ENCODE measurements at places on chromosomes 4 and X.

DNA sequence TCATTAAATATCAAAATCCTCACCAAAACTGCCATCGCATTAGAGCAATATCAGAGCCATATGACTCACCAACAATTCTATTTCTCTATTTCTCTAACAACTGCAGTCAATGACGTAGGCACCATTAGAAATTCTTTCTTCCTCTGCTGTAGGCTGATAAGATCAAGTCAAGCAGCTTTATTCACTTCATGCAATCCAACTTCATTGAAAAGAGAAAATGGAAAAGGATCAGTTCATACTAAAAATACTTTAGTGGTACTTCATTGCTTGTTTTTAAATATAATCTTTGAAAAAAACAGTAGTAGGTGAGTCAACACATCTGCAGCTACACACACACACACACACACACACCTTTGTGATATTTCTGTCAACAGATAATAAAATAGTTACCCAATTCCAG, 345.3 kb upstream of the TENM3 start:
- DNase-seq = peak; percentile 81

- no peak for DNase-seq
Observed at GRCh38 chrX:74510401-74510800, 89.1 kb downstream of the SLC16A2 start.

GRCh38 chr4:22348410-22348809, 167.5 kb downstream of the ADGRA3 start:
- DNase-seq = peak; percentile 81

DNA sequence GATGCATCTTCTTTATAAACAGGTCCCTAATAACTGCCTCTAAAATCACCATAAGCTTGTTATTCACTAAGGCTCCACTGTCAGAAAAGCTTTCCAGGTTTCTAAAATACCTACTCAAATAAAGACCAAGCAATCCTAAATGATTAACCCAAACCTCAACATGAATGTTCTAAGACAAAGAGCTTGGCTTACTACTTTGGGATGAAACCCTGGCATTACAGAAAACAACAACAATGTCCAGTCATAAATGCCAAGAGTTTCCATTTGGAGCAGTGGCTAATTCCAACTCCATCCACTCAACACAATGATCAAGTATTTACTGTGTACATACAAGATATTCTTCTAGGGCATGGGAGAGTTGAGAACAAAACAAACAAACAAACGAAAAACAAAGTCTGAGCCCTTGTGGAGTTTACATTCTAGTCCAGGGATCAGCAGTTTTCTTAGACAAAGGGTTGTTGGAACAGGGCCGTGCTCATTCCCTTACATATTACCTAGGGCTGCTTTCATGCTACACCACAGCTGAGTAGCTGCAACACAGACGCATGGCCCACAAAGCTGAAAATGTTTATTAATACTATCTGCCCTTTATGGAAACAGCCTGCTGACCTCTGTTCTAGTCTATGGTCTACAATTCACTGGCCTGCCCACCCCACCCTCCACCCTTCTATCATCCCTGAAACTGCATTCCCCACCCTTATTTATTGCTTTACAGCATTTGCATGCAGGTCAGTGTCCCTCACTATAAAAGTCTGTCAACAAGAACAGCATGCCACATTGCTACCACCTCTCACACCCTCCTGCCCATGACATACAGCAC, 23.7 kb downstream of the ABCG2 start:
- no peak for DNase-seq

GRCh38 chr4:152106113-152106763, 345.4 kb upstream of the GATB start:
- DNase-seq = peak; percentile 98

DNA sequence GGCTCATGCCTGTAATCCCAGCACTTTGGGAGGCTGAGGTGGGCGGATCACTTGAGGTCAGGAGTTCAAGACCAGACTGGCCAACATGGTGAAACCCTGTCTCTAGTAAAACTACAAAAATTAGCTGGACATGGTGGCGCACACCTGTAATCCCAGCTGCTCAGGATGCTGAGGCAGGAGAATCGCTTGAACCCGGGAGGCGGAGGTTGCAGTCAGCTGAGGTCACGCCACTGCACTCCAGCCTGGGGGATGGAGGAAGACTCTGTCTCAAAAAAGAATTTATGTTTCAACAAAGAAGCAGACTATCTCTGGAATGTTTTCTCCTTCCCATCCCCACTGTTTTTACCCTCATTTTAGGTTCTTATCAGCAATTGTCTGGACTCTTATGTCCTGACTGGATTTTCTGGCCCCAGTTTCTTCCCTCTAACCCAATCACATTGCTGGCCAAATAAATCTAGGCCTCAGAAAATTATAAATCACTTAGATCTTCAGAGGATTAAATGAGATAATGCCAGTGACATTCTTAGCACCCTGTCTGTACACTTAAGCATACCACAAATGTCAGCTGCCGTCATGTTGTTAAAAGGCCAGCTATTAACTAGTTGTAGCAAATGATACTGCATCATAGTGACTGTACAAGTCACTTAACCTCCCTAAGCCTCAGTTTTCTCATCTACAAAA, 44.9 kb upstream of the PRSS48 start:
- DNase-seq = peak; percentile 40

DNA sequence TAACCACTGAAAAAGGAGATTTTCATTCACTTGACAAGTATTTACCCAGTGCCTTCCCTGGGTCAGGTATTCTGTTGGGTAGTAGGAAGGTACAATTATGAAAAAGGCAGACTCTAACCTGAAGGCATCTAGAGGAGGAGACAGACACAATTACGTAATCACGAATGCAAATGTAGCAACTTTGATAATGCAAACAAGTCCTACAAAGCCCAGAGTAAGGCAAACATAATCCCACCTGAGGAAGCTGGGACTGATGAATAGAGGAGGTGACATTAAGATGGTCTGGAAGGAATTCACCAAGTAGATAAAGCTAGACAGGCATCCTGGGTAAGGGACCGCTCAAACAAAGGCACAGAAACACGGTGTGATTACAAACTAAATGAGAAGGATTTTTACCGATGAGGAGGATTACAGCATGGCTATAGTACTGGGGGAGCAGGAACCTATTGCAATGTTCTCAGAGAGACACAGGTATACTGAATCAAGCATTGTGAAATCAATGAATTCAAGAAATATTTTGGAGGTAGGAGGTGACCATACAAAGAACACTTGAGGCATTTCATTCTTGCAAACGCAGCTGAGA, 37.1 kb downstream of the TMEM150C start:
- no peak for DNase-seq

- DNase-seq = no peak
Observed at GRCh38 chr4:113823291-113823659, 61.7 kb upstream of the CAMK2D start.

DNA sequence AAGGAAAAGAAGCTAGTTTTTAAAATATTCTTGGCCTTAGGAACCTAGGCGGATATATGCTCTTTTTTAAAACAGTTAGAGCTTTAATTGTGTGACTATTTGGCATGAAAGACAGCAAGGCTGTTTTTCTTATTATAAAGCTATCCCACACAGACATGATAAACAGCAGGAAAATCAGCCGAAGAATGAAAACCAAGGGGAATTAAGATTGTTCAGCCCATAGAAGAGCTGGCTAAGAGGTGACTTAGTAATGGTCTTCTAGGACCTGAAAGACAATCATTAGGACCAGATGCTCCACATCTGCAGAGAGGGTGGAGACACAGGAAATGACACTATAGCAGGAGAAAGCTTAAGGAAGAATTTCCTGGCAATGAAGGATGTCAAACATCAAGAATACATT, 171.4 kb upstream of the NRK start:
- DNase-seq = peak; percentile 3

DNA sequence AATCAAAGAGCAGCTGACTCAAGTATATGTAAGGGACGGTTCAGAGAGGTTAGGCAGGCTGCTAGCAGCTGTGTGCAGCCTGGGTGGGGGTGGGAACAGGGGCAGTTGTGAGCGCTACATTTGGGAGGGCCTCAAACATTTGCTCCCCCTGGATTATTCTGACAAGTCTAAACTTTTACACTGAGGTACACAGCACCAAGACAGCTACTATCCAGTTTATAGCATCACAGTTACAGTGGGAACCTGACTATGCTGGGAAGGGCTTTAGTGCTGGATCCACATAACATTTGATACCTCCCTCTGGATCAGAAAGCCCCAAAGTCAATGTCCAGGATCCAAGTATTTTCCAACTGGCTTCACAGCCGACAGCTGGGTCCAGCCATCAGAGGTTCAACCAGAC, 55.8 kb upstream of the GIMD1 start:
- DNase-seq = no peak

DNA sequence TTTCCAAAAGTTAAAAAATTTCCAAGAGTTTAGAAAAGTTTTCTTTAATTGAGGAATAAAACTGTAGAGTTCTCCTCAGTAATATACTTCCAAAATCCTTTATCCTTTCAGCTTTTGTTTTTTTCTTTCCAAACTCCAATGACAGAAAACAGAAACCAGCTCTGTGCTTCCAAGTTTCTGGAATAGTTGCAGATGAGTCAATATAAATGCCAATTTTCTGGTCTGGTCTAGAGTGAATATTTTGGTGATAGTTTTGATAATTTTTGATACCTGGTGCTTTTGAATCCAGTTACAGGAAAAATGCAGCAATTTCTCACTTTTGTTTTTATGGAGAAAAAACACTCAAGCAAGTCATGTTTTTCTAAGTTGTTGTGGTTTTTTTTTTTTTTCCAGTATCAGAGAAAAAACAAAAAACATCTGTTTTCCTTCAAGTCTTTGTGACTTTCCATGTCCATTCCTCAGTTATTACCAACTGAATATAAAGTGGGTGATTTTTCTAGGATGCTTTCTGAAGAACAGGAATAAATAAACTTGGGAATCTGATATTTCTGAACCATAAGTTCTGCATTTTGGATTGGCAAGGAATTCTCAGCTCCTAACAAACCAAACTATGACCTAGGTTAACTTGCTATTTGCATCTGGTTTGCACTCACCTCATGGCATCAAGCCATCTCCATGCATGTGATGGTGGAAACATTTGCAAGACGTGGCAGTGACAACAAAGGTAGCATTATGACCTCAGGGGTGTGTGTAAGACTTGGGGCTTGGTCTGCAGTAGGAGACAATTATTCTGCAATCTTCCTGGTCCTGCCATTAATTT, 139.1 kb downstream of the VEGFC start:
- DNase-seq = no peak

DNA sequence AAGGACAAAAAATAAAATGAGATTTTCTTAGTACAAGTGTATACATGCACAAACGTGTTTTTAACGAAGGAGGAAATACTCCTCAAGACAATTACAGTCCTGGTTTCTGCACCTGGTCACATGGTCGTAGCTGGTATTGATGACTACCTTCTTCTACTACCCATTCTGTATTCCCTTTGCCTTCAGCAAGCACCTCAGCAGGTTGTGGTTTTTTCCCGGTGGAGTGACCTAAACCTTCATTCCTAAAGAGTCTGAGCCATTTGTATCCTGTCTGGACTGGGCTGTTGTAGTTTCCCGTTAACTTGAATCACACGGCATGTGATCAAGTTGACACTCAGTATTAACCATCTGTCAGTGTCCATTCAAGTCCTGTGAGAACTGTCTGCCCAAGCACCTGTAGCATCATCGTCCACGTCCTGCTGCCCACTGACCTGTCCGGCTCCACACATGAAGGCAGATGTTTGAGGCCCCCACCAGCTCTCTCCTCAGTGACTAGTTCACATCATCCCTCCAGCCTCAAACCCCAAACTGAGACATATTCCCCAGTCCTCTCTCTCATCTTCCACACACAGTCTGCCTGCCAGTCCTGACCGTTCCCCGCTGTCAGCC, 31.1 kb upstream of the TBC1D14 start:
- DNase-seq = no peak

DNA sequence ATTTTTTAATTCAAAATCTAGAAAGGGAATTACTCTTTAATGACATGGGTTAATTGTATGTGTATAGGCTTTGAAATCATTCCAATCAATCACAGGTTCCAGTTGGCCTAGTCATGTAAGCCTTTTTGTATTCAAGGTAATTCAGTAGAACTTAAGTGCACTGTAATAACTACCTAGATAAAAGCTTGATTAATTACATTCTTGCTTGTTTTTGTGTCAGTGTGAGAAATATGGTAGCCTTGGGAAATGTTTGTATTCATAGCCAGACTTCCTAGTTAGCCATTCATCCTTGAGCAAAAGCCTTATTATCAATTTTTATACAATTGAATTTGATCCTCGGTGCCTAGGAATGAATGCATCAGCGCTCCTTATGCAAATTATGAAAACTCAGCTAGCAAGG, 33.5 kb downstream of the TKTL2 start:
- no peak for DNase-seq

- DNase-seq = no peak
Observed at GRCh38 chrX:132833373-132833772, 125.1 kb downstream of the HS6ST2 start.

GRCh38 chr4:70996018-70996360, 2.5 kb downstream of the DCK start:
- no peak for DNase-seq

GRCh38 chr4:78754872-78755271, 21.3 kb upstream of the BMP2K start:
- DNase-seq = no peak

GRCh38 chrX:38893441-38893840, 92.2 kb downstream of the MID1IP1 start:
- DNase-seq = peak; percentile 65

- peak; percentile 50 for DNase-seq
Observed at GRCh38 chr4:80069837-80070731, 2.9 kb downstream of the ANTXR2 start.

DNA sequence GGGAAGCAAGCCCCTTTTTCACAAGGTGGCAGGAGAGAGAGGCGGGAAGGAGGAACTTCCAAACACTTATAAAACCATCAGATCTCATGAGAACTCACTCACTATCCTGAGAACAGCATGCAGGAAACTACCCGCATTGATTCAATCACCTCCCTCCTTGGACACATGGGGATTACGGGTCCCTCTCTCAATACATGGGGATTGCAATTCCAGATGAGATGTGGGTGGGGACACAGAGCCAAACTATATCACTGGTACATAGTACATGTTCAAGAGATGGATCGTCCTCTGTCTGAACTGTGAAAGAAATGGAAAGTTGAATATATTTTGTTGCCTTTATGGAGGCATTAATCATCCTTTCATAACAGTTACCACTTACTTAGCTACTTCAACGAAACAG, 12.8 kb downstream of the EREG start:
- no peak for DNase-seq

GRCh38 chrX:3550160-3550751, 163.2 kb downstream of the PRKX start:
- no peak for DNase-seq

DNA sequence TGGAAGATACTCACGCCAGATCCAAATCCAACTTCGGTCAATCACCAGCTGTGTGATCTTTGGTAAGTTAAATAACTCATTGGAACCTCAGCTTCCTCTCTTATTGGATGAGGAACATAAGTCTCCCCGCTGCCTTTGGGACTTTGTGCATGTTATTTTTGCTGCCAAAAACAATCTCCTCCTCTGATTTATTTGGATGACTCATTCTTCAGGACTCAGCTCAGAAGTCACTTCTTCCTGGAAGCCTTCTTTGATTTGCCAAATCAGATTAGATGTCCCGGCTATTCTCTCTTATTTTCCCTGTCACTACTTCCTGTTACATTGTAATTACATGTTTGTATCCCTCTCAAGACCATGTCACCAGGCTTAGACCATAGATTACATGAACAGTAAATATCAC, 138.0 kb upstream of the BOD1L1 start:
- DNase-seq = no peak

- DNase-seq = no peak
Observed at GRCh38 chrX:25277574-25277973, 261.8 kb upstream of the ARX start.

- peak; percentile 17 for DNase-seq
Observed at GRCh38 chrX:8783097-8783713, 18.0 kb downstream of the FAM9A start.

GRCh38 chr4:108931926-108932325, 169.1 kb upstream of the ETNPPL start:
- DNase-seq = no peak

GRCh38 chrX:97167333-97167732, 283.6 kb downstream of the RPA4 start:
- DNase-seq = no peak
